Stimulated activated CD4-positive, alpha-beta T cell treated with anti-CD3 and anti-CD28 coated beads, Interleukin-4, amount 100 ng/mL, for 1 hour (primary cell): ENCODE measurements at places on chromosomes 4 and X.

- DNase-seq = no peak
Measured at GRCh38 chrX:72536542-72536941, 36.1 kb downstream of the HDAC8 start.

DNA sequence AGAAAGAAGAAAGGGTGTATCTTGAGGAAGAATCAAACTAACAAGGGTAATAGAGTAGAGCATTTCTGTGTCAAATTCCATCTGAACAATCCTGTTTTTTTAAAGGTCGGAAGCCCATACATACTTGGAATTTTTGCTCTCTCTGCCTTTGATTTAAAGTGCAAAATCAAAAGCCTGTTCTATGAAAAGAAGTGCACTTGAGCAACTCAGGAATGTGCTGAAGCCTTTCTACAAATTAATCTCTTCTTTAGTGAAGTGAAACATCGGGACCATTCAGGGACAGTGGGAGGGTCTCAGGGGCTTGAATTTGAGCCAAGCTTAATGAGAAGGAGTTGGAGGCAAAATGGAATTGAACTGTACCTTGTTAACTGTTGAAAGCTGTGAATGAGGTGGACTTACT is 1008.5 kb upstream of the LCORL start:
- DNase-seq = no peak

DNA sequence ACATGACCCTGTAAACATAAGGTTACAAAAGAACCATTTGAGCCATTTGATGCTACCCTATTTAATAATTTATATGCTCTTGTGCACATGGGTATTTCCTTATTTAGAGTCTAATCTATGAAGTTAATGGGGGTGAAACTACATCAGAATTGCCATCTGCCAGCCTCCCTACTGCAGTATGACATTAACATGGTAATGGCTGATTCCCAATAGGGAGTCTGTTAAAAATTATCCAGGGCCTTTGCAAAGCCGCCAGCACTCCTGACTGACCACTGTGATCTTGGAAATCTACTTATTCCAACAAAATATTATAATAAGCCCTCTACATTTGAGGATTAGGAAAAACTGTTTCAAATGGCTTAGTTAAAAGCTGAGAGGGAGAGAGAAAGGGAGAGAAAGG is 153.7 kb downstream of the CLCN4 start:
- DNase-seq = no peak

- DNase-seq = no peak
Measured at GRCh38 chrX:40867352-40867751, 132.0 kb upstream of the MED14 start.

- DNase-seq = no peak
Measured at GRCh38 chrX:10474510-10474909, 145.9 kb downstream of the MID1 start.

DNA sequence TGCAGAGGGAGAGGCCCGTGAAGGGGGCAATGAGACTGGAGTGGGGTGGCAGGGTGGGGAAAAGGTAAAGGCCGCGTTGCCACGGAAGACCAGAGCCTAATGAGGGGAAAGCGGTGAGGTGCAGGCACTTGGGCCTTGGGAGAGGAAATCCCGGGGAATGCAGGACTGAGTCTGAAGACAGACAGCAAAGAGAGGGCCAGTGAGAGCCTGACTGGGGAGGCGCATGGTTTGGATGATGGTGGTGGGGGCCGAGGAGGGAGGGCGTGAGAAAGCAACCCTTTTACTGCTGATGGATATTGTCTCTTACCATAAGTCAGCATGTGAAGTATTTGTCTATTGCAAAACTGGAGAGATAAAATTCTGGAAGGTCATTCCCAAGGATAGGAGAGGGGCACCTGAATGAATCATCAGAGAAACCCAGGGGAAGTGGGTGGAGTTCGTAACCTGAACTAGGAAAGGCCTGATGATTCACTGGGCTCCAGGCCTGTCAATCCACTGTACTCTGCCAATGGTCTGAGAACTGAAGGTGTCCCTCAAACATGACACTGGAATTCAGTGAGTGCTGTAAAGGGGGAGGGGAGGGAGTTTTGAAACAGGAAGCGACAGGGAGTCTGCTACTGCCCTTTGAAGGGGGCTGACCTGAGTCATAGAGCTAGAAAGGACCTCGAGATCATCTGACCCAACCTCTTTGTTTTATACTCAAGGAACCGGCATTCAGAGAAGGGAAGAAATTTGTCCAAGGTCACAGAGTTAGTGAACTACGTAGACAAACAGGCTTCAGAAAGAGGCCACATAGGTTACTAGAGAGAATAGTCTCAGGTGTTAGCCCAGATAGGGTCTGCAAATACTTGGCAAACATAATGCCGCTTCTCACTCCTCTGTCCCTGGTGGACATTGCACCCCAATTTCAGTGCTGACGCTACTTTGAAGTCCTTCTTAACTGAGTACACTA is 52.2 kb downstream of the NALF2 start:
- DNase-seq = no peak

- no peak for DNase-seq
Measured at GRCh38 chrX:97224148-97224547, 340.4 kb downstream of the RPA4 start.

- no peak for DNase-seq
Measured at GRCh38 chr4:27604692-27605091, 744.1 kb downstream of the STIM2 start.

GRCh38 chr4:170671171-170671570 is 581.4 kb upstream of the AADAT start:
- DNase-seq = no peak

GRCh38 chr4:16140879-16141249 is 57.0 kb upstream of the PROM1 start:
- no peak for DNase-seq

GRCh38 chrX:142938793-142939192 is 86.9 kb upstream of the SPANXN4 start:
- no peak for DNase-seq

DNA sequence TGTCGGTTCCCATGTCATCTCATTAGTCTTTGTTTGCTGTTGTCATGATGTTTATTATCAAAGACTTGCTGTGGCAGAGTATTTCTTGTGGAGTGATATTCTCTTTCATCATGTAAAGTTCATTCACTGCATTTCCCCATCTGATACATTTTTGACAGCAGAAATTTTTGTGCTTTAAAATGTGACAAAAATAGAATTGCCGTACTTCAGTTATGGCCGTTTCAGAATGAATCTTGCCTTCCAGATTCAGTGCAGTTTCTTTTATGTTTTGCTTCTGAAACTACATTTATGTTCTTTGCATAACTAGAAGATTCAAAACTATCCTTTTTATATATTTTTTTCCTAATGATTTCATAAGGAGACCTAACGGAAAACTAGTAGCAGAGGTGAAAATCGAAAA is 10.0 kb downstream of the CSTF2 start:
- no peak for DNase-seq

DNA sequence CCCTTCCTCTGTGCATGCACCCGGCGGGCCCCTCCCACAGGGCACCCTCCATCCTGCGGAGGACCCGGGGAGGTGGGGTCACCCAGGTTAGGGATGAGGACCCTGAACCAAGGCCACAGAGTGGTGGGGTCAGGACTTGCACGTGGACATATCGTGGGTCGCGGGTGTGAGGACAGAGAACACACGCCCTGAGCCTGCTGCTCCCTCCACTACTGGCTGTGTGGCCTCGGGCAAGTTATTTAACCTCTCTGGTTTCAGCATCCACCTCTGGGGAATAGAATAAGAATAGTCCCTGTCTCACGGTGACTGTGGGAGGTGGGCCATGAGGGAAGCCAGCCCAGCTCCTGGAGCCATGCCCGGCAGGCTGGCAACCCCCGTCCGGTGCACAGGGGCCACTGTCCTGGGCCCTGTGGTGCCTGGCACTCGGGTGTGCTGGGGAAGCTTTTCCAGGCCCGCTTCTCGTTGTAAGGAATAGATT is 5.1 kb downstream of the PSAPL1 start:
- DNase-seq = no peak

DNA sequence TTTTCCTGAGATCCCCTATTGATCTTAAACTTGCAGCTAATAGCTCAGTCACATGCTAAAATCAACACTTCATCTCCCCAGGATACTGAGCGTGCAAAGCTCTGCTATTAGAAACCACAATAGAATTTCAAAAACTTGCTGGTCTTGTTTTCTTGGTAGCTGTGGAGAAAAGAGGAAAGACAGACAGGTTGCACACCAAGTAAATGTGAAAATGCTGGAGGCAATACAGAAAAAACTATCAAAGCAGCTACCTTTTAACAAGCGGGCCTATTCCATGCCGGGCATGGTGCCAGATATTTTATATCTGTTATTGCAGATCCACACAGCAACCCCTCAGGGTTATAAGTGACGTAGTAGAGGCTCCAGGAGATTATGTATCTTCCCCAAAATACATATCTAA is 171.9 kb downstream of the DCTD start:
- DNase-seq = no peak

- no peak for DNase-seq
Measured at GRCh38 chr4:150039274-150040127, 38.7 kb upstream of the DCLK2 start.

- no peak for DNase-seq
Measured at GRCh38 chr4:66556651-66557278, 886.5 kb upstream of the EPHA5 start.

DNA sequence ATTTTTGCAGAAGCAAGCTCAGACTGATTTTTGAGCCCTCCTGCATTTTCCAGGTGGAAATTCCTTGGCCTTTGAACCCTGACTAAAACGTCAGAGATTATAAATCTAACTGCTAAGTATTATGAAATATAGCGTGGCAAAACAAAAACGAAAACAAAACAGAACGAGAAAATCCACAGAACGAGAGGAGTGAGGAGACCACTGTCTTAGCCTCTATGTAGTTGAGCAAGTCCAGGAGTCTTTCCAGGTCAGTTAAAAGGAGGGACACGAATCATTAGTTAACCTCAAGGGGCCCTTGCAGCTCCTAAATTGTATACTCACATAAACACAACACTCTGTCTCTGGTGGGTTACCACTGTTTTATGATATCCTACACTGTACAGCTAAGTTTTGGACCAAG is 80.2 kb downstream of the SYNPO2 start:
- DNase-seq = no peak

- DNase-seq = no peak
Measured at GRCh38 chr4:84855774-84856173, 110.7 kb downstream of the WDFY3 start.

GRCh38 chr4:26474551-26474950 is 15.7 kb downstream of the CCKAR start:
- DNase-seq = no peak
